ENCODE measurements at places on chromosomes 1 and 21. TPM values are rescaled to one million over a fixed set of nuclear protein-coding genes. Genes with fewer than 3 reads are reported as not detected.

The PPFIA4 gene
- total RNA-seq = 6.4 TPM

The RGS5 gene
- total RNA-seq = 1.3 TPM

The PGBD5 gene
- total RNA-seq = not detected

The COA6 gene
- total RNA-seq = 40.1 TPM

The GJB5 gene
- total RNA-seq = not detected

The KIF14 gene
- total RNA-seq = 17.0 TPM

The FCRL4 gene
- not detected for total RNA-seq

The SPRR5 gene
- total RNA-seq = not detected

The PUM1 gene
- total RNA-seq = 119 TPM

The MEGF6 gene
- 9.6 TPM for total RNA-seq

The SCAMP3 gene
- total RNA-seq = 152 TPM

The FCRL1 gene
- not detected for total RNA-seq

The SELP gene
- total RNA-seq = 0.15 TPM

The FAM151A gene
- not detected for total RNA-seq

The PTPN22 gene
- total RNA-seq = 73.5 TPM

The CRB1 gene
- not detected for total RNA-seq

The SMG5 gene
- total RNA-seq = 70.6 TPM

The OR2L5 gene
- not detected for total RNA-seq

The CD52 gene
- total RNA-seq = 1,323 TPM

The PRDX6 gene
- 114 TPM for total RNA-seq

The SNAP47 gene
- total RNA-seq = 36.1 TPM

The RBM8A gene
- total RNA-seq = 197 TPM

The NPR1 gene
- total RNA-seq = not detected

The ITLN2 gene
- not detected for total RNA-seq

The MANEAL gene
- 3.7 TPM for total RNA-seq

The ZBTB7B gene
- total RNA-seq = 173 TPM

The HSD3B2 gene
- not detected for total RNA-seq

The GBP3 gene
- total RNA-seq = 42.1 TPM

The TAS1R3 gene
- total RNA-seq = 1.0 TPM

The CELA3B gene
- not detected for total RNA-seq

The CHRNB2 gene
- total RNA-seq = not detected

The TMIGD3 gene
- total RNA-seq = not detected

The BRDT gene
- not detected for total RNA-seq

The CNR2 gene
- total RNA-seq = 0.05 TPM

The ENSA gene
- total RNA-seq = 205 TPM

The MMP23B gene
- 2.3 TPM for total RNA-seq

The KIF21B gene
- 94.7 TPM for total RNA-seq

The GNG5 gene
- 82.7 TPM for total RNA-seq

The MRPL55 gene
- 34.6 TPM for total RNA-seq

The FOXE3 gene
- total RNA-seq = not detected

The CD160 gene
- 0.17 TPM for total RNA-seq

The EVA1C gene
- 2.2 TPM for total RNA-seq

The LCE6A gene
- total RNA-seq = not detected

The SELE gene
- total RNA-seq = not detected

The TEX50 gene
- total RNA-seq = not detected
